Substantia nigra (tissue), 51 donors: ENCODE measurements at places on chromosomes 13 and 19.
A peak's percentile ranks its signal among the peaks of the same experiment; 100 is the strongest.

DNA sequence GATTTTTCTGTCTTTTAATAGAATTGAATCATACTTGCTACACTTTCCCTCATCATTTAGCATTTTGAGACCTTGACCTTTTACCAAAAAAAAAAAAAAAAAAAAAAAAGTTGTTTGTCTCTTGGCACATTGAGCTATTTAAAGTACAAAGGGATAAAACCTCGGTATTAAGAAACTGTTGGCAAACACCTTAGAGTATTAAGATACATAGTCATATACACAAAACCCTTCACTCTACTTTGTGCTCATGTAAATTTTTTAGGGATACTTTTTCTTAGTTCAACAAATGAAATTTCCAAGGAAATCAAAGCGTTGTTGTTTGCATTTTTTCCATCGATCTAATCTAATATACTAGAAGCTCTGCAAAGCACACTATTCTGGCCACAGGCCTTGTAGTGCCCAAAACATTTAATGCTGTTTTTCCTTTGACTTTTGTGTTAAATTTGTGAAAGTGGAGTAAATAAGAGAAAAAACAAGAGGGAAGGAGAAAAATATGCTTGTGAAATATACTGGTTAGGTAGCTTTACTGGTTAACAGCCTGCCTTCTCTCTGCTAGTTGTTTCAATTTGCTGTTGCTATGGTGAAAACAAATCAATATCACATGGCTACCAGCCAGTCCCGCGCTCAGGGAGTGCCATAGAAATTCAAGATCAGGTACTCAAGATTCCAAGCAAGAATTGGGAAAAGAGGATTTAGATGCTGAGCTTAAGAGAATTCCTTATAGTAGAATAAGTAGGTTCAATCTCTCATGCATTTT is 2.6 kb downstream of the MBNL2 start:
- no peak for DNase-seq

DNA sequence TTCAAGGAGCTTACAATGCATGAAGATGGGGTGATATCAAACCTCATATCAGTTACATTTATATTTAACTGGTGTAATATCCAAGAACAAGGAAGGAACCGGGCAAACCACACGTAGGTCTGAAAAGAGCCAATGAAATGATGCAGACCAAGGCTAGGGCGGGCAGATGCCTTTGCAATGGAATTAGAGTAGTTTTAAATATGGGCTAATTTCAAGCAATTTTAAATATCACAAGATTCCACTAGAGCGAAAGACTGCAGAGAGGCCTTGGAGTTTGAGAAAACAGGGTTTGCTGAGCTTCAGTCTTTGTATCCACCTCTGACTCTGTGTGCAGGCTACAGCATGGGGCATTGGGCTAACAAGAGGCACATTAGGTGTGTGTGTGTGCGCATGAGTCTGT is 53.9 kb upstream of the ZNF536 start:
- no peak for DNase-seq

- DNase-seq, result no peak
These were observed 154.0 kb upstream of the GPR12 start for GRCh38 chr13:26914624-26915023.

DNA sequence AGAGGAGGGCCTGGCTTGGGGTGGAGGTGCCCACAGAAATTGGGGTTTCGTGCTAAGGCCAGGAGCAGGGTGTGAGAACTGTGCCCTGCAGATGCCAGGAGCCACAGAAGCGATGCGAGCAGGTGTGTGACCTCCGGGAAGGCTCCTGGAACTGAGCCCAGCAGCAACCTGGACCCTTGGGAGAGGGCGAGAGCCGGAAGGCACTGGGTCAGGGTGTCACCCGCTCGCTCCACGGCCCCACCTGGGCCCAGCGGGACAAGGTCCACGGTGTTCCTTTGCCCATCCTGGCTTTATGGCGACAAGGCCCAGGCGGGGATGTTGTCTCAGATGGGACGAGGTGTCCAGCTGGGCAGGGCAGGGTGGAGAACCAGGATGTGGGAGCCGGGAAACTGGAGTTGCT is 4.2 kb downstream of the MISP start:
- no peak for DNase-seq

DNA sequence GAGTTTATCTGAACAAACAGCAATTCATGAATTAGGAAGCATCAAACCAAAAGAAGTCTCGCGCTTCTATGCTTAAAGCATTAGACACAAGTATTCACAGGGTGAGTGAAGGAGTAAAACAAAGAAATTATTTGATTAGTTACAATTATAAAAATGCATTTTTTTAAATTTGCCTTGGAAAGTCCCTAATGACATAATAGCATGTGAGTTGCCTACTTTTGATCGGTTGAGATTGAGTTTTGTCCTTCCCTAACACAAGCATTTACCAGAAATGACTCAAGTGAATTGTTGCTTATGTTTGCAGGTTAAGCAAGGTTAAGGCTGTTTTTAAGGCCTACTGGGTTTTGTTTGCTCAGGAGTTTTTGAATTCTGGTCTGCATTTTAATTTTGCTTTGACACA is 389 bp upstream of the ZNF649 start:
- no peak for DNase-seq

GRCh38 chr19:13954185-13954584 is 1.9 kb downstream of the DCAF15 start:
- no peak for DNase-seq

GRCh38 chr19:9435279-9436268 is at the start of gene ZNF266:
Gene ZNF266 (minus strand): TSS chr19:9435573. CDS start chr19:9420089, 15,484 bp downstream.
- peak; percentile 75 for DNase-seq

- DNase-seq, result no peak
These were observed 122.3 kb downstream of the B3GLCT start for GRCh38 chr13:31322026-31322425.

DNA sequence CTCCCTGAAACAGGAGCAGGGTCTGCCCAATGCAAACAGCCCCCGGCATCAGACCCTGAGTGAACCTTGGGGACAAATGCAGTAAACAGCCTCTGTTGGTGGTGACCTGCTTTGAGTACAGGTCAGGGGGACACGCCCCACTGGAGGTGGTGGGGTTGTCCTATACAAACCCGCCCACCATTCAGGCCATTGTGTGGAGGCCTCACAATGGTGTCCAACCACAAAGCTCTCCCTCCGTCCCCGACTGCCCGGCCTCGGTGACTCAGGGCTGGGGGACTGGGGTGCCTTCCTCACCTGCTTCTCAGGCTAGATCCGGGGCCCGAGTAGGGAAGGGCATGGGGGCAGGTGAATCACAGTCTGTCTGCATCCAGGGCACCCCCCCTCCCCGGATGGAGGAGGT is 1.5 kb downstream of the MUC16 start:
- DNase-seq, result no peak

DNA sequence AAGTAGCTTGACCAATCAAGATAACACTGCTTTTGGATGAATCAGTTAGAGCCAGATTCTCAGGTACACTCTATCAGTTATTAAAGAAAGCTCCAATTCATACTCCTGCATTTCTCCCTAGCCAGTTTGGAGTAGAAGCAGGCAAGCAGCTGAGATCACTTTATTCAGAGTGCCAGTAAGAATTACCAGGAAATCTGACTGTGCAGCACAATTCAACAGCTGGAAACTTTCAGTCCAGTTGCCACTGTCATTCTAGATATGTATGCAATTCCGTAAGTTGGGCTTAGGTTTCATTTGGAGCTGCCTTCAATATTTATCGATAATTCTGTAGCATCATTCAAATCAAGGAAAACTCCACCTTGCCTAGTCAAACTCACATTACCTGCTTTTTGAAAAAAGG is 2625.6 kb upstream of the PCDH20 start:
- DNase-seq, result no peak

- no peak for DNase-seq
These were observed 14.9 kb downstream of the SERP2 start for GRCh38 chr13:44388427-44389059.
